ENCODE measurements at places on chromosomes 3 and 15.
A peak's percentile ranks its signal among the peaks of the same experiment; 100 is the strongest.

- DNase-seq: no peak
These were observed 4.7 kb upstream of the FAM240A start for GRCh38 chr3:46607603-46608028.

DNA sequence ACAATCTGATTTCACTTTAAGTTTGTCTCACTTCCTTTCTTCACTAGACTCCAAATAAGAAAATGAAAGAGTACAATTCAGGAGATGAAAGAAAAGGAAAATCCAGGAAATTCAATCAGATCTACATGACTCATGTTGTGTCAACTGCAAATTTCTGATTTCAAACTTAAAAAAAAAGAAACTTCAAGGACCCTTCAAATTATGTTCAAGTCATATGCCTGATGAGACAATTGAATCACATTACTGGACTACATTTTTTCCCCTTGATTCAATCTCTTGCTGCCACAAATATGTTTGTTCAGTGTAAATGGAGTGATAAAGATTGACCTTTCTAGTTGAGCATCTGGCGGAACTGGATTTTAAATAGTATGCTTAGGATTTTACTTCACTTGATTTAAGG is 37.4 kb downstream of the FRMD5 start:
- DNase-seq: no peak

DNA sequence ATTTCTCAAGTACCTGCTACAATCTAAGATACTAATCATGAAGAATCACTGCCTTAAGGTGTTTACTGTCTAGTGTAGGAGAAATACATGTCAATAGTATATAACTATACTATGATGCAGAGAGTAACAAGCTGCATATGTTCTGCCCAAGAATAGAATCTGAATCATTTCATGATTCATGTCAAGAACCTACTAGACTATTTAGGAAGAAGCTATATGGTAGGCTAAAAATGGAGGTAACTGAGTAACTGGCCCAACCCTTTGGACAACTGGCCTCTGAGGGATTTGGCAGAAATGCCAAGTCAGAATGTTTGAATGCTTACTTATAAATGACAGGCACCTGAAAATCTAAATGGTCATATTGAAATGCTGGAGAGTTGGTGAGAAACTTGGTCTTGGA is 59.9 kb upstream of the DGKG start:
- no peak for DNase-seq

DNA sequence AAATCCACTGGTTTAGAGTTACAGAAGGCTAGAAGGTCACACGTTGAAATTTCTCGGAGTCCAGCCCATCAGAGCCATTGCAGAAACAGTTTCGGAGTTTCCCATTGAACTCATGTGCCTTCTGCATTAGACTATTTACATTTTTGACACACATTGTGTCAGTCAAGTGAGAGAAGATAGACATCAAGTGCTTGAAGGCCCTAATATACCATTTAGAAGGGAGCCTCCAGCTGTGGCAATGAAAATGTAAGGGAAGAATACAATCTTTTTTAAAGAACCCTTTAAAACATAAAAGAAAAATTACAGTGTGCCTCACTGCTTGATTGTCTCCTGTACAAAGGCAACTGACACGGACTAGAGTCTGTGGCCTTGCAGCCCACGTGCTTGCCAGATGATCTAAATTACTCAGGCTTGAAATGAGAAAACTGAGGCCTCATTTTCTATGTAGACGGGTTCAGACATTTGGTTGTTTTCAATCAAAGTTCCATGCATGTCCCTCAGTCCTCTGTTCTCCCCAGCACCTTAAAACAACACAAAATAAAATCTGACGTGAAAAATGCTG is 650.5 kb downstream of the ROBO2 start:
- DNase-seq: no peak

DNA sequence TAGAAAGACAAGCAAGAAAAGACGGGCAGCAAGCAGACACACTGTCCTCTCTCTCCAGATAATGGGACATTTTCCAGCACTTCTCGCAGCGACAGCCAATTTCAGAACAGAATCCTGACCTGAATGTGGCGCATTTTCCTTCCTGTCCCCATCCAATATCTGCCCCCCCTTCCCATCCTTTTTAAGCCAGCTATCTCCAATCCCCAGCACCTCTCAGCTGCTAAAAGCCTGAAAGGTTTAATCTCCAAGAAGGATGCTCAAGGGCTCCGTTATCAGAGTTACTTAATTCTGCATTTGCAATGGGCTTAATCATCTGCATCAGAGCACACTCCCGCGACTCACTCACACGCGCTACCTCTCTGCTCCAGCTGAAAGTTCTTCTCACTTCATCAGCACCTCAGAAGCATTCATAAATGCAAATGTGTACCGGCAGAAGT is 50.5 kb downstream of the SRGAP3 start:
- DNase-seq: no peak

GRCh38 chr3:150215616-150216015 is 192.5 kb upstream of the TSC22D2 start:
- DNase-seq: no peak

DNA sequence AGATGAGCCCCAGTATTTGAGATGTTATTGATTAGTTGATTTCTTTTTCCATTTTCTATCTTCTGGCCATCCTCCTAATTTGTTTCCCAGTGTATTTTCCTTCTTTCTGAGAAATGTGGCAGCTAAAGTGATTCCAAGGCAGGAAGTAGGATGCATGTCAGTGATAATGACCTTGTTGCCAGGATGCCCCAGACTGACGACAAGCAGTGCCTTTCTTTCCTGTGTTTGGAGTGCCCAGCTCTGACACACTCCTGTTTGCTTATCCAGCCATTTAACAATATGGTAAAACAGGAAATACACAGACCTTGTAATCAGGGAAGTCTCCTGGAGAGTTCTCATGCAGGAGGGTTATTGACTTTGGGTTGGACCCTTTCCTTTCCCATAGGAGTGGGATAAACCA is 20.4 kb downstream of the TMOD2 start:
- no peak for DNase-seq

- no peak for DNase-seq
These were observed 11.2 kb downstream of the CIB1 start for GRCh38 chr15:90222547-90222946.

DNA sequence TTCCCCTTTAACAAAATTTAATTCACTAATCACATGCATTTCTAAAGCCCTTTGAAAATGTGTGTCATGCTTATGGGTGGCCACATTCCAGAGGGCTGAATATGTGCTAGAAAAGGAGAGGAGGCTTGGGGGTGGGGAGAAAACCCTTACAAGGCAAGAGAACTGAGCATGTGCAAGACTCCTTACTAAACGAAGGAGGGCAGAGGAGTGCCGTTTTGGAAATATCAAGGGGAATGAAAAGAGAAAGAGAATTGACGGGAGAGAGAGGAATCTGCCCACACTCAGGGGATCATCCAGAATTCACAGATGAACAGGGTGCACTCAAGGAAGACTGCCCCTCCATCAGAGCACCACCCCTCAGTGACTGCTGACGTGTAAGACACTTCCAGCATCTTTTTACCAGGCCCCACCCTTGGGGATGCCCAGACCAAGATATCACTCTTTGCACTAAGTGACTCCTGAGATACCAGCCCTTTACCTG is 37.9 kb upstream of the TSC22D2 start:
- DNase-seq: no peak

DNA sequence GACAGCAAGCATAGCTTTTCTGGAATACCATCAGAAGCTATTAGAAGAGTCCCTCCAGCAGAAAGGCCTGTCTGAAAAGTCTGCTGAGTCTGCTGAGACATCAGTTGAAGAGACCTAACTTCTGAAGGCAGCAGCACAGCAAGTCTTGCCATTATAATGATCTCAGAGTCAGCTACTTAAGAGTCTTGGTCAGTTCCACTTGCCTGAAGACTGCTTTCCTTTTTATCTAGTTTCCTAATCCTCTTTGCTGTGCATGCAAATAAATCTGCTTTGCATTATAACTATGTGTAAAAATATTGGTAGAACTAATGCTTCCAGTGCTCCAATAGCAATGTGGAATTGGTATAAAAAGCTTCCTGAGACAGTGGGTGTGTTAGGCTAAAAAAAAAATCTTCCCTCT is 34.9 kb upstream of the CPOX start:
- no peak for DNase-seq

GRCh38 chr15:58748040-58748851 is 1.3 kb downstream of the ADAM10 start:
- peak; percentile 31 for DNase-seq

GRCh38 chr3:138875096-138875753 is 40.5 kb upstream of the PIK3CB start:
- no peak for DNase-seq

DNA sequence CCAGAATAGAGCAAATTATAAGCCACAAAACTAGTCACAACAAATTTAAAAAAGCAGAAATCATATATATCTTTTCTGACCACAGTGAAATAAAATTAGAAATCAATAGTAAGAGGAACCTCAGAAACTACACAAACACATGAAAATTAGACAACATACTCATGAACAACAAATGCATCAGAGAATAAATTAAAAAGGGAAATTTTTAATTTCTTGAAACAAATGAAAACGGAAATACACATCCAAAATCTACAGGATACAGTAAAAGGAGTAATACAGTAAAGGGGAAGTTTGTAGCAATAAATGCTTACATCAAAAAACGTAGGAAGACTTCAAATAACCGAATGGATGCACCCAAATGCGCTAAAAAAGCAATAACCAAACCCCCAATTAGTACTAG is 19.2 kb downstream of the NME9 start:
- no peak for DNase-seq

DNA sequence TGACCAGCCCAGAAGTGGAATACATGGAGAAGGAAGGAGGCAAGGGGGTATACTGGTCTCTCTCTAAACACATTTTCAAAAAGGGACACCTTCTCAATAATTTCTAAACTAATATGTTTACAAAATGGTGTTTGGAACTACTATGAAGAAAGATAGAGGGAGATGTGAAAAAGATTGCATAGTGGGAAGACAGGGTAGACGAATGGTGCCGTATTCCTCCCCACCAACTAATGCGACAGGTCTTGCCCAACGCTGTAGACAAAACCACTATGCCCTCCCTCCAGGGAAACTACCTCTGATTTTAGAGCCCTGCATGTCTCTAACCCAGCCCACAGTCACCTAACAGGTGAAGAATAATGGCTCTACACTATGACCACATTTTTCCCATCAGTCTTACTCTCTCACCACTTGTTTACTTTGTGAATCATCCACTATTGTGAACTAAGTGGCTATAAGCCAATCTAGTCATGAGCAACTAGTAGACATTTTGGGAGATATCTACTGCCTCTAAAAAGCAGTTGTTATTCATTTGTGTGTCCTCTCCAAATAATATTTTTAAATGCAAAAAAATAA is 108.2 kb upstream of the UBE2E2 start:
- no peak for DNase-seq

DNA sequence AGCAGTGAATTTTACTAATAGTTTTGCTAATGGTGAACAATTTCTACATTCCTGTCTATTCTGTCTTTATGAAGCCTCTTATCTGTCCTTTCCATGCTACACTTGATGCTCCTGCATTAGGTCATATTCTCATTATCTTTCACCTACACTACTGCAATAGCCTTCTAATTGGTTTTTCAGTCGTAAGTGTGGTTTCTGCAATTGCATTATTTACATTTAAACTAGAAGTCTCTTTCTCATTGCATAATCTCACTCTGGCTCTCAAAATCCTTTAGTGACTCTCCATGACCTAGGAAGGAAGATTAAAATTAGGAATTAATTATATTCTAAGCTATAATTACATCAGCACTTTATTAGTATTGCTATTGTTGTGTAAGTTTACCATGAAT is 686.5 kb downstream of the IGSF11 start:
- DNase-seq: no peak

DNA sequence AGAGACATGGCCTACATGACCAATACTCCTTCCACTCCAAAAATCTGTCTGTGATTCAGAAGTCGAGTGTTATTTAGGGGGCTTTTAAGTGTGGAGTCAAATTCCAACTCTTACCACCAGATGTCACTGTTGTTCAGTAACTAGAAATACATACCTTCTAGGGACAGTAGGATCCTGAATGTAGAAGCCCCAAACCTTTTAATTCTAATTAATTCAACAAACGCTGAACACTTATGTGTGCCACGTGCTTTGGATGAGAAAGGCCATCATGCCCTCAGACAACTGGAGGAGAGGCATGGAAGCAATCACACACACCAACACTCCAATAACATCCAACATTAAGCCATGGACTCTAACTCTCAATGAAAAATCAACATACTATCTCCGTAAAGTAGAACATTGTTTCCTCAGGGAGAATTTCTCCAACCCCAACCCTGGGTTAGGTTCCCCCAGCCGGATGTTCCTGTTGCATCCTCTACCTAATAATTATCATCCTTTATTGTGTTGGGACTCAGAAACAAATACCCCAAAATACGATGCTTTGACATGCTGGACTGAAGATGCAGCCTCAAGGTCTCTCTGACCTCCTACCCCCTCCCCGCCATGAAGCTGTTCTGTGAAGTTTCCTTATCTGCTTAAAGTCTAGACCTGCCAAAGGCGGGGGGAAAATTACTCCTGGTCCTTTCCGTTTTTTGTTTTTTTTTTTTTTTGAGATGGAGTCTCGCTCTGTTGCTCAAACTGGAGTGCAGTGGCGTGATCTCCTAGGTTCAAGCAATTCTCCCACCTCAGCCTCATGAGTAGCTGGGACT is 8.0 kb upstream of the CCDC13 start:
- DNase-seq: peak; percentile 20

DNA sequence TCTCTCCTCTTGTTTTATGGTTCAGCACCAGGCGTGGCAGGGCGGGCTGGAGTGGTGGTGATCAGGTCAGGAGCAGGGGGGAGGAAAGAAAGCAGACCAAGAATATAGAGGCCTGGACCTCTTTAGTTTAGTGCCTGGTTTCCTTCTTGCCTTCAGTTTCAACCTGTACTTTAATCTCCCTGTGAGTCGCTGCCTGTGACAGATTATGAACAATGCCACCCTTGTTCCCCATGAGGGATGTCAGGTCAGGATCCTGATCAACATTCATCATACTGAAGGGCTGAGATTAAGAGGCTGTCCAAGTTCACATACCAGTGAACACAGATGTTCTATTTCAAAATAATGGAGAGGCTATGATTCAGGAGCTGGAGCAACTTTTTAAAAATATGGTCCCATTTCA is 11.4 kb downstream of the ENTPD3 start:
- no peak for DNase-seq

DNA sequence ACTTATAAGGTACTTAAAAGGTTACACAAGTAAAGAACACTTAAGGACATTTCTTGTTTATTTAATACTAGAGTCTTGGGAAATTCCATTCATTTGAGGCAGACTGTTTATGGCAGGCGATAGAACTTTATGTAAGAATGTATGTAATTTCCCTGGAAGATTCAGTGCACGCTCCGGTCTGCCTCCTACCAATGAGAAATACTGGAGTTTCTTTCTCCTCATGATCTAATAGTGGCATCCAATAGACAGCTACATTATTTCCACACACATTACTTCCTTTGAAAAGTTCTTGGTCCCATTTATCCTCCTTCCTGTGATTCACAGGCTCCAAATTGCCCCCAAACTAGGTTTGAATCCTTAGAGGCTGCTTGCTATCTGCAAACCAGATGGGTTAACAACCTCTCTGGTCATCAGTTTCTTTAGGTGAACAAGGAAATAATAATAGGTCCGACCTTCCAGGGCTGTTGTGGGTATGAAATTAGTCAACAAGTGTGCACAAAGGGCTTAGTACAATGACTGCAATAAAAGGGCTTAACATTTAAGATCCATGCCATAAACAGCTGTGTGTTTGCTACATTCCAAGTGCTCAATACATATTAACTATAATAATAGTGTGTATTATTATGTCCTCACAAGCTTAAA is 30.7 kb downstream of the EIF4E3 start:
- DNase-seq: no peak
